Stimulated activated CD4-positive, alpha-beta T cell treated with anti-CD3 and anti-CD28 coated beads, Interleukin-15, amount 100 ng/mL, for 1 hour (primary cell): ENCODE measurements at places on chromosomes 13 and 19.

GRCh38 chr19:3108775-3109174 is 14.6 kb downstream of the GNA11 start:
- DNase-seq: peak; percentile 50

- no peak for DNase-seq
Measured at GRCh38 chr19:13827656-13828055, 32.4 kb downstream of the ZSWIM4 start.

DNA sequence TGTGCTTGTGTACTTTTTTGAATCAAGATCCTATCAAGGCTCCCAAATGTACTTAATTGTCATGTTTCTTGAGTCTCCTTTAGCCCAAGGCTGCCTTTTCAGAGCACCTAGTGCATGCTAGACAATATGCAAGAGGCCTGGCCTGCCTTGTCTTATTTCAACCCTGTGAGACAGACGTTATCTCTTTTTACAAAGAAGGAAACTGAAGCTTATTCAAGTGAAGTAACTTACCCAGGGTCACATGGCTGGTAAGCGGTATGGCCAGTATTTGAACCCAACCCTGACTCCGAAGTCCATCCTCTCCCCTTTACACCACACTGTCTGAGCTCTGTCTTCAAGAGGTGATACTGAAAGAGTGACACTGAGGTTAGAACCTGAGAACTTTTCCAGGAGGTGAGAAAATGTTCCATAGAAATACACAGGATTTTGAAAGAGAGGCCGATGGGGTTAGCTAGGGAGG is 505.1 kb downstream of the FOXO1 start:
- no peak for DNase-seq

DNA sequence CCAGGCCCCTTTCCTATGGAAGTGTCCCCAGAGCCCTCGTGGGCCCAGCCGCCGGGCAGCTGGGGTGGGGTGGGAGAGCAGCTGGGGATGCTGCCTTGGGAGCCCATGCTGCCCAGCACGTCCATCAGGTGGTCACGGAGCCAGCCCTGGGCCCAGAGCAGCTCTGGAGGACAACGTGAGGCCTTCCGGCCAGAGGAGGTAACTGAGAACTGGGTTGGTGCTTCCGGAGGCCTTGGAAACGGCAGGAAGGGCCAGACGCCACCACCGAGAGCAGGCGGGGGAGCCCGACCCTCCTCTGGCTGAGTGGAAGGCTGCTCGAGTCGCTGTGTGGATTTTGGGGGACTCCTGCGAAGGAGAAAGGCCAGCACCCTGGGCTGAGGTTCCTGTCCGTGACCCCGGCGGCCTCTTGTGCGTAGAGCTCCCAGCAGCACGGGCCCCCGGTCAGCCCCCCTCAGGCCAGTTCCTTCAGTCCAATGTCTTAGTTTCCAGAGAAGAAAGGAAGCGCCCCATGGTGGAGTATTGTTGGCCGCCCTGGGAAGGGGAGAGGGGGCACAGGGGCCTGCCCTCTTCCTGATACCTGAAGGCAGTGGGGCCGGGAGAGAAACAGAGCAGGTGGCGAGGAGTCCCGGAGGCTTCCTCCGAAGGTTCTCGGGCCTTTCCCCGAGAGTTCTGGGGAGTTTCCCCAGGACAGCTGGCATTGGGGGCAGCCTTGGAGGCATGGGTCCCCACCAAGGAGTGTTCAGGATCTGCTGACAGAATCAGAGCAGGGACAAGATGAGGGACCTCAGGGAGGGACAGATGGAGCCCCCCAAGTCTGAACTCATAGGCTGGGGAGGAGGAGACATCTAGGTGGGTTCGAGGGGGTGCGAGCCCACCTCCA is 68.8 kb downstream of the MLLT1 start:
- no peak for DNase-seq

- no peak for DNase-seq
Measured at GRCh38 chr19:41595890-41596280, 19.9 kb downstream of the CEACAM21 start.

GRCh38 chr13:112444416-112445399 is 68.6 kb downstream of the SPACA7 start:
- no peak for DNase-seq

DNA sequence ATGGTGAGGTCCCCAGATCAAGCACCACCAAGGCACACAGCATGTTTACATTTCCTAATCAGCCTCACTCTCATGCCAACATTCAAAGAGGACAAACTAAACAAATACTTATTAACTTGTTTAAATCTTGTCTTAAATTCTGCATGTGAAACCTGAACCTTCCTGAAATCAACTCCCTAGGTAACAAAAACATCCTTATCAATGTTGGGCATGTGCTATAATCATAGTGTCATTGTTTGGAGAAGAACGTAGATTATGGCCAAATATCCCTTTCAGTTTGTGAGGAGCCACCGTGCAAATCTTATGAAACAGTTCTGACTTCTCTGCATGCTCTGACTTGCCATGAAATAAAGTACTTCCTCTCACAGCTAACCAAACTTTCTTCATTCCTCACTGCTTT is 123.8 kb downstream of the NDFIP2 start:
- DNase-seq: no peak

DNA sequence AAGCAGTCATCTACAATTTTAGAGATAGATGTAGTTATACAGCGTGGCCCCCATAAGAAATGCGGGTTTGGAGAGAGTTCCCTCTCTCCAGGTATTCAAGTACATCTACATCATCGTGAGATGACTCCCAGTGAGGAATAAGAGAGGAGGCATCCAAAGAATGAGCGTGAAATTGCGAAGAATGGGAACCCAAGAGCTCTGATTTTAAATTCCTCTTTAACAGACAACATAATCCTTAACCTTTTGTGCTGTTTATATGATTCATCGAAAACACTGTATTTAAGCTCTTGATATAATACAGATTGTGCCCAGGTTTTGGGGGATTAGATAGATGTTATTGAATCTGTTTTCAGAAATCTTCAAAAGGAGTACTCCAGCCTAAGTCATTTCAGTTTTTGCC is 161.5 kb downstream of the COG6 start:
- DNase-seq: no peak

DNA sequence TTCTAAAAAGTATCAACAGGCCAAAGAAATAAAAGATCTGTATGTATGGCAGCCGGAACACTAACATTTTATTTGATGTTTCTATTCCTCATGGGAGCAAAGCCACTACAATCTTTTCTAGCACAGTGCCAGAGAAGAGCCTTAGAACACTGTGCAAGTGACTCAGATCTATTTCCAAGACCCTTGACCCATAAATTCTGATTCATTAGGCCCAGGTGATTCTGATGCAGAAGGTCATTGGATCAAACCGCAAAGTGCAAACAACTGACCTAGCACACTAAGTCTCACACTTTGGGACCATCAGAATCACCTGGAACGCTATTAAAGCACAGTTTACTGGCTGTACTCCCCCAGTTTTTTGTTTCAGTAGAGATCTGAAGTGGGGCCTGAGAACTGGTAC is 87.6 kb downstream of the MYCBP2 start:
- no peak for DNase-seq

- no peak for DNase-seq
Measured at GRCh38 chr19:7899751-7900378, 3.8 kb upstream of the MAP2K7 start.

DNA sequence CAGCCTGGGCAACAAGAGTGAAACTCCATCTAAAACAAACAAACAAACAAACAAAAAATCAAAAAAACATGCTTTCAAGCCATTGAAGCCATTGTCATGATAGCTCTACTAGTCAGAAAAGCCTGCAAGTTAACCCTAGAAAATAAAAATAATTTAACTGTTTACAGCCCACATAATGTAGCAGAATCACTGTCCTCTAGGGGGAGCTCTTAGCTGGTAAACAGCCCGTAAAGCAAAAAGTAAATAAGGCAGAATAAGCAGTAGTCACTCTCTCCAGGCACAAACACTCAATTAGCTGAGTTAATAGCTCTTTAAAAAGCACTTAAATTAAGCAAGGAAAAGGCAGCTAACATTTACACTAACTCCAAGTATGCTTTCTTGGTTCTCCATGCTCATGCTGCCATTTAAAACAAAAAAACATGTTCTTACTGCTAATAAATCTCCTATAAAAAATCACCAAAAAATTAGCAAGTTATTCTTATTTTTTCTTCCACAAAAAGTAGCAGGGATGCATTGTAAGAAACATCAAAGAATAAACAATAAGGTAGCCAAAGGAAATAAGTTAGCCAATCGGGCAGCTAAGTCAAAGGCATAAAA is 11.3 kb downstream of the LILRB4 start:
- DNase-seq: no peak

GRCh38 chr19:12880551-12881171 is 588 bp downstream of the DNASE2 start:
- no peak for DNase-seq

- DNase-seq: no peak
Measured at GRCh38 chr13:24664726-24665409, 15.3 kb upstream of the ATP12A start.

GRCh38 chr19:50725218-50725910 is 2.2 kb downstream of the CLEC11A start:
- no peak for DNase-seq

GRCh38 chr19:11221082-11221598 is 18.3 kb upstream of the ANGPTL8 start:
- DNase-seq: no peak

DNA sequence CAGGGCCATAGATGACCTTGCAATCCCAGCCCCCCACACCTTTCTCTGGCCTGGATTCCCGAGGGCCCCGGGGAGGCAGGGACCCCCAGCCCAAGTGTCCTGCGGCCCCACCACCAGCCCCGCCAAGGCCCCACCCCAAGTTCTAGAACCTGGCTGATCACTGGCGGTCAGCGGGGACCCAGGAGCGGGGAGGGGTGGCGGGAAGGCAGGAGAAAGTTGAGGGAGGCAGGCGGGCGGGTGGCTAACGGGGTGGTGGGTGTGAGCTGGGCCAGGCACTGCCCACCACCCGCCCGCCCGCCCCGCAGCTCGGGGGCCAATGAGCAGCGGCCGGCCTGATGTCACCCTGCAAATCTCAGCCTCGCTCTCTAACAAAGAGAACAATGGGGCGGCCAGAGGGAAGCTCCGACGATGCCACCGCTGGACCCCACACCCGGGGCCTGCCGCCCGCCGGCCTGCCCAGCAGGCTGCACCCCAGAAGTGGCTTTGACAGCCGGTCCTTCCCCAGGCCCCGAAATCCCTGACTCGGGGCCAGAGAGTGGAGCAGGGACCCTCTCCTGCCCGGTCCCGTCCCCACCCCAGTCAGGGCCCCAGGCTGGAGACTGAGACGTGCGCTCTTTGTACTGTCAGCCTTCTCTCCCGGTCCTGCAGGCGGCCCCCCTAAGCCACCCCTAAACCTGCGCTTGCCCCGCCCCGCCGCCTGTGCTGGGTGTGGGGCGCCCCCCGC is 1.6 kb downstream of the MEX3D start:
- DNase-seq: no peak

DNA sequence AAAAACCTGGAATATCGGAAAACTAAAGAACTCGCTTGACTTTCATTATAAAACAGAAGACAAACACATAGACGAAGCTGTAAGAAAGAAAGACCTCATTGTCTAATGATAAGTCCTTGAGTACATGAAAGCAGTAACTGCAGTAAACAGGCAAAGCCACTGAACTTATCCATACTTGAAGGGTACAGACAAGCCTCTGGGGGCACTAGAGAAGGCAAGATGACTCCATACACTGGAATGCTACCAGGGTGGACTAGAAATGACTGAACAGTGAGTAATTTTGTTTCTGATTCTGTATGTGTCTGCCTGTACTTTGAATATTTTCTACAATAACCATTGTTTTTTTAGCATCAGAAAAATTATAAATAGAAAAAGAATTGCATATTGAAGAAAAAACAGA is 507.9 kb downstream of the UQCRFS1 start:
- no peak for DNase-seq

DNA sequence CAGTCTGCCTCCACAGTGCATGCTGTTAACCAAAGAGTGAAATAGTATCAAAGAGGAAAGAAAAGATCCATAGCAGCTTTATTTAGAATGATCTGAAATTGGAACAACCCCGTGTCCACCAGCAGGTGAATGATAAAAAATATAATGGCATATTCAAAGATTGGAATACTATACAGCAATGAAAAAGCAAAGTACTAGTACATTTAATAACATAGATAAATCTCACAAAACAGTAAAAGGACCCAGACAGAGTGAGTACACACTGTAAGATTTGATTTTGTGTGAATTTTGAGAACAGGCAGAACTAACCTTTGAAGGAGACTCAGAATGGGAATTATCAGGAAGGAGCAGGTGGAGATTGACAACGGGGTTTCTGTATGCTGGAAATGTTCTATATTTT is 837 bp upstream of the CD209 start:
- DNase-seq: no peak
